ENCODE measurements at places on chromosomes 1 and 21. TPM values are rescaled to one million over a fixed set of nuclear protein-coding genes. Genes with fewer than 3 reads are reported as not detected.

DNA sequence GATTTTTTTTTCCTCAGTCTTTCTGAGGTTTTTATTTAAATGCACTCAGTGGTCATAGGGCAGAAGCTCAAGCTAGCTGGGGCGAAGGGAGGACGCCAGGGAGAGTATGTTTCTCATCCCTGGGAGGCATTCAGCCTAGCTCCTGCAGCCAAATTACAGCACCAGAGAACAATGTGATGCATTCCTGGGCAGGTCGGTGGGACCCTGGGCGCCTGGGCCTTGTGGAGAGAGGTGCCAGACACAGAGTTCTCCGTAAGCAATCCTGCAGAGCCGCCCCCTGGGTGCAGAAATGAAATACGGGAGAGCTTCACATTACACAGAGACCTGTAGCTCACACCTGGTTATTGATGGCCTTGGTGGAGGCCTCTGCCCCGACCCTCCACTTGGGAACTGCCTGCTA, 15.5 kb downstream of the WNT2B start:
- no peak for DNase-seq

DNA sequence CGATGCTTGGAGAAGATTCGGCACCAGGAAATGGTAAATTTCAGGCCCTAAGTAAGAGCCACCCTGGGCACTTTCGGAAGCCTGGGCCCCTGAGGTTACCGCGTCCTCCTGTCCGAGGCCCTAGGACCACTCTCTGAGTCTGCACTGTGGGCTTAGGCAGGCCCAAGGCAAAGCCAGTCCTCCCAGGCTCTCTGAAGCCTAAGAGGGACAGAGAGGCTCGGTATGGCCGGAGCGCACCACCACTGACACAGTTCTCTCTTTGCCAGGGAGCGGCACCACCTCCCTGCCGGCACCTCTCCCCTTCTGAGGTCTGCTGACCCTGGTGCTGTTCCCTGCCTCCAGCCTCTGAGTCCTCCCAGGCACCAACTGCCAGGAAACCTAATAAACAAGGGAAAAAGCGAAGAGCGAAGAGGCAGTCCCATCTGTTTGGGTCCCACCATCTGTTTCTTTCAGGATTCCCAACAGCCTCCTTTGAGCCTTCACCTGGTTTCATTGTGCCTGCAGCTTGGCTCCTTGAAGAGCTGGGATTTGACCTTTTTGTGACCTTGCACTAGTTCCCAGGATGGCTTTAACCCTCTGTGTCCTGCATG, 57.7 kb downstream of the VWA5B1 start:
- DNase-seq: no peak

DNA sequence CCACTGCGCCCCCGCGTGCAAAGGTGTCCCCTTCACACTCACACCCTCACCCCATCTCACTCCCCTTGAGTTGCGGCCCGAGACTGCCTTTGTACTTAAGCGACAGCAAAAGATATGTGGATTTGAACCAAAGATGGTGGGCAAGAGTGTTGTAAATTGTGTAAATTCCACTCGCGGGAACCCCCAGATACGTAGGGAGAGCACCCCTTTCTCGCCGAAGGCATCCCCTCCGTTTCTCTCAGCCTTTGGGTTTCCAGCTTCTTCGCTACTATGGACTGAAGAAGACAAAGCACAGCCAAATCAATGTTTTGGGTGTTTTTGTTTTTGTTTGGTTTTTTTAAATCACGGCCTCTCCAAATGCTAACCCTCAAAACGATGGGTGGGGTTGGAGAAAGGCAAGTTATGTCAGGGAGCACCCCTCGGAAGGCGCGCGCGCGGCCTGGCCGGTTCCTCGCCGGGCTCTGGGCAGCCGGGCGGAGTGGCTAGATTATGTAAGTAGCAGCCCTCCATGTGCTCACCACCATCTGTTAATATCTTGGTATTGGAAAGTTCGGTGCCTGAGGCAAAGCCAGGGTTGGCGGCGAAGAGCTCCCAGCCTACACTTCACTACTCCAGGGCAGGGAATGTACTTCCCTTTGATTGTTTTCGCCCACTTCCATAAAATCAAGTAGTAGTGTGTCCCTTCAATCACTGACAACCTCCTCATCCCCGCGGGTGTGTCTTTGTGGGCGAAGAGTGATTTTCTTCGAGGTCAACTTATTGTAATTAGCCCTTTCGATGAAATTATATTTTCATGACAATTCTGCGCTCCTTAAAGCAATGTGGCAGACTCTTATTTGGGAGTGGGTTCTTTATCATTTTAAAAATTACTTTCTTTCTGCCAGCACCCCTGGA, 4.0 kb upstream of the PROX1 start:
- DNase-seq: no peak

DNA sequence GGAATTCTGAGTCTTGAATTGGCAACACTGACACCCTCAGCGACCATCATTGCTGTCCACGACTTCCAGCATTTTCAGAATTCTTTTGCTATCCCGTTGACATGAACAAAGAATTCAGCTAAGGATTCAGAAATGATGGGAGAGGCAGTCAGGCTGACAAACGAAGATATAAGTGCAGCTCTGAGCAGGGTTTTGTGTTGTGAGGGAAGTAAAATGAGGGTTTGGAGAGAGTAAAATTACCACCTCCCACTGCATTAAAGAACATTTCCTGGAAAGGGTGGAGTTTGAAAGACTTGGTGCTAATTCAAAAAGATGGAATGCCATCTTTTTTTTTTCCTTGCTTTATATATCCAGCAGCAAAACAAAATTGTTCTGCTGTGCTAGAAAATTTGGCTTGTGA, 4.9 kb upstream of the ELK4 start:
- DNase-seq: no peak

Gene RIMKLA
- 1.2 TPM for total RNA-seq

DNA sequence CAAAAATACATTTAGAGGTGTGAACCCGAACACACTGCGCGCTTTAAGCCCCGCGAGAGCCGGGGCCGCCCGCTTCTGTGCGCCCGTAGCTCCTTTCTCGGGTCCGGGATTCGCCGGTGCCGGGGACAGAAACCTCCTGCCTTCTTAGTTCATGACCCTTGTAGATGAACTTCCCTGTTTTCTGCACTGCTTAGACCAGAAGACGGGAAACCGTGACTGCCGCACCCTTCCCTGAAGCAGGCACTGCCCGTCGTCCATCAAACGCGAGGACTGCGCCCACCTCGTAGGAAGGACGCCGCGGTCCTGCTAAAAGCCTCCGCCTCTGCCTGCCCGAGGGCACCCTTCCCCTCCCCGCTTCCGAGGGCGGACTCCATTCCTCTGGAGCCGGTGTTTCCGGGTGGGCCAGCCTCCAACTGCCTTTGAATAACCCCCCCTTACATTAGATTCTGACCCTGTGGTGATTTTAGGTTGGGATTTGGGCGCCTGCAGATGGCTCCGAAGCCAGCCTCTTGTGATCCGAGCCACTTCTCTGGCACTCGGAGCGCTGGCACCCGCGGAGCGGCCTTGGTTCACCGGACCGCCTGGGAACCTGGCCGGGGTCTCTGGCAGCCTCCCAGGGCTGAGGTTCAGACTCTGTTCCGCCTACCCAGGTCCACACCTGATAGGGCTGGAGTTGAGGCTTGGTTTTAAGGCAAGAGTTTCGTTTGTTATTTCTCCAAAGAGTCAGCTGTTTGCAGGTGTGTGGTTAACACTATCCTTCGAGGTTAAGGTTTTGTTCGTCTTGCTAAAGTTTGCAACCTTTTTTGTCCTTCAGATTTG, 1.2 kb upstream of the PTTG1IP start:
- peak; percentile 49 for DNase-seq
